ENCODE measurements at places on chromosomes 6 and 20.

GRCh38 chr20:50272030-50272723 is 81.5 kb downstream of the CEBPB start:
- DNase-seq, result no peak

DNA sequence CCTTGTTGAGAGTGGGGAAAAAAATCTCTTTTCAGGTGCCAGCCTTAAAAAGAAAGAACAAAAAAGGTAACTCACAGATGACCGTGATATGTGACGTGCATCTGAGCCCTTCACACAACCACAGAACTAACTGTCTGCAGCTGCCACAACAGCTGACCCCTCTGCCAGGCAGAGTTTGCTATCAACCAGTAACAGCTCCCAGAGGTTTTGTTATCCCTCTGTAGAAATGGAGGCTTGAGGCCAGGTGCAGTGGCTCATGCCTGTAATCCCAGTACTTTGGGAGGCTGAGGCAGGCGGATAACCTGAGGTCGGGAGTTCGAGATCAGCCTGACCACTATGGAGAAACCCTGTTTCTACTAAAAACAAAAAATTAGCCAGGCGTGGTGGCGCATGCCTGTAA is 42.8 kb downstream of the SLC52A3 start:
- no peak for DNase-seq

GRCh38 chr6:20955131-20955530 is 420.9 kb downstream of the CDKAL1 start:
- DNase-seq, result peak; percentile 35

DNA sequence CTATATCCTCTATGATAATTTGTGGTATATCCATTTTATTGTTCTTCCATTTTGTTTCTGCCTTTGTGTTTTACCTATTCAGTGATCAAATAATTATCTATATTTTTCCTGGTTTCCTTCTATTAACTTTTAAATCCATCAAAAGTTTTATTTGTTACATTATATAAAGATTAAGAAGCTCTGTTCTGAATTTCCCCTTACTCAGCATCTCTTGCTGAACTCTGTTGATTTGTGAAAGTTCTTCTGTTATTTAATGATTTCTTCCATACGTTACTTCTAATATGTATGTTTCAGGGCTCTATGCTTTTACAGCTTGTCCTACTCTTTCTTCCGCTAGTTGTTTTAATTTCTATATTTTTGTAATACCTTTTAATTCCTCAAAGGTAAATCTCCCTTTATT is 87.1 kb downstream of the LIN28B start:
- no peak for DNase-seq
